ENCODE measurements at places on chromosomes 2 and 18. TPM values are rescaled to one million over a fixed set of nuclear protein-coding genes. Genes with fewer than 3 reads are reported as not detected.

Gene HOXD8
- total RNA-seq, result 1.1 TPM

GRCh38 chr2:60710707-60711106 is 45.4 kb upstream of the PAPOLG start:
- DNase-seq, result no peak

GRCh38 chr18:62328586-62329525 is 3.7 kb downstream of the TNFRSF11A start:
- no peak for DNase-seq

Gene TNS1
- total RNA-seq, result 870 TPM

DNA sequence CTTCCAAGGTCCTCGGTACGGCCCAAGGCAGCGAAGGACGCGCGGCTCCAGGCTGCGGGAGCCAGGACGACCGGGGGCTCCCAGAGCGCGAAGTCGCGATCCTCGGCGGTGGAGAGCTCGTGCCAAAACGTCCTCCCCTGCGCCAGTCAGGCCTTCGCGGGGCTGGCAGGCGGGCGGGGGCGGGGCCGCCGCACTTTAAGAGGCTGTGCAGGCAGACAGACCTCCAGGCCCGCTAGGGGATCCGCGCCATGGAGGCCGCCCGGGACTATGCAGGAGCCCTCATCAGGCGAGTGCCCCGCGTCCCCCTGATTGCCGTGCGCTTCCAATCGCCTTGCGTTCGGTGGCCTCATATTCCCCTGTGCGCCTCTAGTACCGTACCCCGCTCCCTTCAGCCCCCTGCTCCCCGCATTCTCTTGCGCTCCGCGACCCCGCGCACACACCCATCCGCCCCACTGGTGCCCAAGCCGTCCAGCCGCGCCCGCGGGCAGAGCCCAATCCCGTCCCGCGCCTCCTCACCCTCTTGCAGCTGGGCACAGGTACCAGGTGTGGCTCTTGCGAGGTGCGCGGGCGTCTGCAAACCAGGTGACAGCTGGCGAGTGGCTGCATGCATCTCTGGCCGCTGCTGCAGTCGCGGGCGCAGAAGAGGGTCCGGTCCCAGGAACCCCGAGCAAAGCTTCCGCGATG is at the start of gene CIDEA:
Gene CIDEA, plus strand, starts transcription at position 226 of the 684 bp plus-strand sequence. Its CDS starts 23 bp downstream, at position 249.
- DNase-seq, result peak; percentile 68
